ENCODE measurements at places on chromosomes 16 and 17.

DNA sequence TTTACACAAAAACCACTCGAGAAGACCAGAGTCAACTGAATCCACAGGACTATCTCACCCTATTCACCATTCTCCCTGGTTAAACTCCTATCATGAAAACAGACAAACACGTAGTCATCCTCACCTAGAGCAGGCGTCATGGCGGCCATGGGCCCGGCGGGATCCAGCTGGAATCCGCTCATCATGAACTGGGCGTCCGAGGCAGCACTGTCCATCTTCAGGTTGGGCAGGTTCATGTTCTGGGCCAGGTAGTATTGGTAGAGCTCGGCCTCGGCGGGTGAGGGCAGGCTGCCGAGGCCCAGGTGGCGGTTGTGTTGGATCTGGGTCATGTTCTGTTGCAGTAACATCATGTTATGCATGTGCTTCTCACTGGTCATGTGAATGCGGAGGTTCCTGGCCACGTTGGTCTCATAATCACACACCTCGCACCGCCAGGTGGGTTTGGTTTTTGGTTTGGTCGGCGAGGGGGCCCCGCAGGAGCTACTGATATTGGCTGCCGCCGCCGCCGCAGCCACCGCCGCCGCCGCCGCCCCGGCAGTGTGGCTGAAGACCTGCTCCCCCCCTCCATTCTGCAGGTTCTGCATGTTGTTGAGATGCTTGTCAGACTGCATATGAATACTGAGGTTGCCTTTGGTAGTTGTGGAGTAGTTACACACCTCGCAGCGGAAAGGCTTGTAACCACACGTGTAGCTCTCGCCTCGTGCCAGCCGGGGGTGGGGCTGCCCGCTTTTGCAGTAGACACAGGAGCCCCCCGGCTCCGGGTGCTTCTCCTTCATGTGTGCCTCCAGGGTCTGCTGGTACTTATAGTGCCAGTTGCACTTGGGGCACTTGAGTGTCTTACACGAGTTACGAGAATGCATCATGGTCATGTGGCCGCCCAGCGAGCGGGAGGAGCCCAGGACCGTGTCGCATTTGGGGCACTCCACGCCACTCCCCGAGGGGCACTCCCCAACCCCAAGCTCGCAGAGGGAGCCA is 90.3 kb downstream of the ZFHX3 start:
- DNase-seq, result no peak

GRCh38 chr17:16818340-16818739 is 128.3 kb downstream of the CCDC144A start:
- no peak for DNase-seq

DNA sequence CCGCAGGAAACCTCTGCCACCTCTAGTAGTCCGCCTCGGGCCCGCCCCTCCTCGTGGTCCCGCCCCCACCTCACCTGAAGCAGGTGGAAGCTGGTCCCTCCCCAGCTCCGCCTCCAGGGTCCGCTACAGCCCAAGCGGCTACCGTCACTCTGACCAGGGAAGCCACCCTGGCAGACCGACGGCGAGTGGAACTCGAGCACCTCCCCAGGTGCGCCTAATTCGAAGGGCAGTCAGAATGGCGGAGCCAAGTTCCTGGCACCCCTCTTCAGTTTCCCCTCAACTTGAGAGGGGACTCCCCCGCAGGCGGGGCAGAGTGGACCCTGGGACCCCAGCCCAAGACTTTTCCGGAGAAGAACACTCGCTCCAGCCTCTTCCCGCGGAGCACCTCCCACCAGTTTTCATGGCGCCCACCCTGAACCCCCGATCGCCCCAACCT is 507 bp downstream of the FHOD1 start:
- DNase-seq, result no peak

DNA sequence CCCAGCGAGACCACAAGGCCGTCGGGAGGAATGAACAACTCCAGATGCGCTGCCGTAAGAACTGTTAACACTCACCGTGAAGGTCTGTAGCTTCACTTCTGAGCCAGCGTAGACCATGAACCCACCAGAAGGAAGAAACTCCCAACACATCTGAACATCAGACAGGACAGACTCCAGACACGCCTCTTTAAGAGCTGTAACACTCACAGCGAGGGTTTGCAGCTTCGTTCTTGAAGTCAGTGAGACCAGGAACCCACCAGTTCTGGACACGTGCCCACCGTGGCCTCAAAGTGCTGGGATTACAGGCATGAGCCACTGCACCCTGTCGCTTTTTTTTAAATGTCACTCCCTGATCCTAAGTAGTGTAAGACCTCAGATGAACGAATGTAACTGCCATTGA is 17.3 kb downstream of the KPNA2 start:
- DNase-seq, result no peak

DNA sequence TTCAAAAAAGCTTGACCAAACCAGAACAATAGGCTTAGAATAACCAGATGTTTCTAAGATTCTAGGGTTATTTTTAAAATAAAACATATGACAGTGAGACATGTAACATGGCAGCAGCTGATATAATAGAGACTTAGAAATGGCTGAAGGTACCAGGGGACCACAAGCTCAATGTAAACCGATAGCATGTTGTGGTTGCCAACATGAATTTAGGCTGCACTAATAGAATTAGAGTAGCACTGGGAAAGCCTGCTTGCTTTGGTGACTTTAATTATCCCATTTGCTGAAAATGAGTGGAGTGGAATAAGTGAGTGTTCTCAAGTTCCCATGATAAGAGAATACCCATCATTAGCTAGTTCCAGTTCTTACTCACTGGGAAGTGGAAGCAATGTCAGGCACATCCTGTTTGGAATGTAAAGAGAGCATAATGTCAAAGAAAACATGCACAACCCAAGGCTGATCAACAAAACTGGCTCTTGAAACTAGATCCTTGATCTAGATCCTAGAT is 621.2 kb upstream of the CDH5 start:
- no peak for DNase-seq

- no peak for DNase-seq
Measured at GRCh38 chr17:81388612-81389367, 6.5 kb upstream of the BAHCC1 start.

- no peak for DNase-seq
Measured at GRCh38 chr17:35022536-35023063, 40.9 kb downstream of the RFFL start.

- DNase-seq, result no peak
Measured at GRCh38 chr16:4052096-4052495, 64.1 kb downstream of the ADCY9 start.

GRCh38 chr17:46822388-46822921 is 4.0 kb upstream of the WNT3 start:
- DNase-seq, result no peak

DNA sequence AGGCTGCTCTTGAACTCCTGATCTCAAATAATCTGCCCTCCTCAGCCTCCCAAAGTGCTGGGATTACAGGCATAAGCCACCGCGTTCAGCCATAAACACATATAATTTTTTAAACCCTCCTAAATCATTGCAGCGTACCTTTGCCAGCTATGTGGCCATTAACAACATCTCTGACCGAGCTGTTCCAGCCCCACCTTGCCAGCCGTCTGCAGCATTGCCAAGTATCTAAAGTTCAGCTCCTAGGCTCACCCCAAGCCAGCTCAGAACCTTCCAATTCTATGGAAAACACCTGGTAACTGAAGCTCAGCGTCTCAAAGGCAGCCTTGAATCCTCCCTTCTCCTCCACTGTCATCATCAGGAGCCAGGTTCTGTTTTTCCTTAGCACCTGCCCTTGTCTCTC is 5.1 kb upstream of the MEIOB start:
- DNase-seq, result no peak

DNA sequence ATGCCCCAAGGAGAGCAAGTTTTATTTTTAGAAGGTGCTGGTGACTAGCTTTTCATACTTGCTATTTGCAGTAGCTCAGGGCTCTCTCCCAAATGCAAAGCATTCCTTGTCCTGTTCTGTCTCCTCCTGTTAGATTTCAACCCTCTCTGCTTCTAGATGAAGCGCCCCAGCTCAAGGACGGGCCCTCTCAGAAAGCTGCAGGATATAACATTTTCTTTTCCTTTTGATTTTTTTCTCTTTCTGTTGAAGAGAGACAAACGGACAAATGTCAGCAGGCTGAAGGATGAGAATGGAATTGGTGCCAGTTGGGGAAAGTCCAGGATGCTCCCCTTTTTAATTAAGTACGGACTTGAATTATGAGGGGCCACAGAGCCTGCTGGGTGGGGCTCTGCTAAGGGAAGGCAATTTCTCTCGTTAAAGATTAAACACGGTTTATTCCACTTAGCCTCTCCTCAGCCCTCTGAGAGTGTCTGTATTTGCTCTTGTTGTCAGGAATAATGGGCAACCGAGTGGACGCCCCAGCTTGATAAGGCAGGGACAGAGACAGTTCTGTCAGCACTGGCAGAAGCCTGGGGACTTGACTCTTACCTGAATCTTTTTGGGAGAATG is 6.2 kb upstream of the ETV4 start:
- DNase-seq, result no peak

- DNase-seq, result no peak
Measured at GRCh38 chr17:6108382-6108781, 38.2 kb downstream of the WSCD1 start.

- DNase-seq, result no peak
Measured at GRCh38 chr17:62911114-62911513, 54.9 kb upstream of the TANC2 start.

DNA sequence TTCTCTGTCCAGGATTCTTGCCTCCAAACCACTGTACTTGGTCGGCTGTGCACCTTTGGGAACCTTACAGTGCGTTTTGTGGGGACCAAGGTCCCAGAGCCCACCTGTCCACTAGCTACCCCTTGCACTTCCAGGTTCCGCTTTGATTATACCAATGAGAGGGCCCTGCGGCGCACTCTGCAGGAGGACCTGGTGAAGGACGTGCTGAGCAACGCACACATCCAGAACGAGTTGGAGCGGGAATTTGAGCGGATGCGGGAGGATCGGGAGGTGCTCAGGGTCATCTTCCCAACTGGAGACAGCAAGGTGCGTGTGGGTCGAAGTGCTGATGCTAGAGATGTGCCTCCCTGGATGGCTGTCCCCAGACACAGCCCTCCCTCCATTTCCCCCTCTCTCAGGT is 18.8 kb downstream of the POLR2A start:
- no peak for DNase-seq

DNA sequence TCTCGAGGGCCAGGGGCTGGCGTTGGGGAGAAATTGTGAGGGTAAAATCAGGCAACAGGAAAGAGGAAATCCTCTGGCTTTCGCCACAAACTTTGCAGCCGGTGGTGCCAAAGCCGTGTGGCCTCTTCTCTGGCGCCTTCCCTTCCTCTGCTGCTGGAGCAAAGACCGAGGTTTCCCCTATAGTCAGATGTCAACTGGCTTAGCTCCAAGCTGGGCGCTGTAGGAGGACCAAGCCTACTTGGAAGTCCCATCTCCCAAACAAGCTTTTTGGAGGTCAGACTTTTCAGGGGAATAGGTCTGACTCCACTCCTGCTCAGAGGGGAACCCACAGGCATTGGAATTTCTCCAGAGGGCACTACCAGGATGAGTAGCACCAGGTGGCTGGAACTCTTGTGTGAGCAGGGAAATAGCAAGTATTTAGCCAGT is 5.0 kb downstream of the IGFBP4 start:
- DNase-seq, result no peak

- DNase-seq, result no peak
Measured at GRCh38 chr16:11181899-11182279, 74.1 kb downstream of the SOCS1 start.

DNA sequence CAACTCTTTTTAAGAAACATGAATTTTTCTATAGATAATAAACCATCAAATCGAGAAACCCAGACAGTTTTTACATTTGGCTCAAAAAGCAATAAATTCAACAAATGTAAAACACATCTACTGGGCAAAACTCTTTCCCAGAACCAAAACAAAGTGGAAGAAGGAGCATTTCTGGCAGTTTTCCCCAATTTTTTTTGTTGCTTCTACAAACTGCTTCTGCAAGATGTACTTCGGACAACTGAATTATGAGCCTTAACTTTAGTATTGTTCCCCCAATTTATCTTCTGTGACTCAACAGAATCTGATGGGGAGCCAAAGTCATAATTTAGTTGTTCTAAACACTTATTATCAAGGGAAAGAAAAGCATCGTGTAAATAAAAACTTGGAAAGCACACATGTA is 1047.2 kb downstream of the CDH11 start:
- DNase-seq, result no peak

- DNase-seq, result no peak
Measured at GRCh38 chr16:74448990-74449389, 27.7 kb upstream of the CLEC18B start.

- no peak for DNase-seq
Measured at GRCh38 chr17:41579484-41580243, 7.0 kb downstream of the KRT14 start.

- DNase-seq, result no peak
Measured at GRCh38 chr17:37745801-37746426, 1.1 kb upstream of the HNF1B start.

GRCh38 chr17:10050597-10051101 is 145.6 kb upstream of the RCVRN start:
- DNase-seq, result no peak

DNA sequence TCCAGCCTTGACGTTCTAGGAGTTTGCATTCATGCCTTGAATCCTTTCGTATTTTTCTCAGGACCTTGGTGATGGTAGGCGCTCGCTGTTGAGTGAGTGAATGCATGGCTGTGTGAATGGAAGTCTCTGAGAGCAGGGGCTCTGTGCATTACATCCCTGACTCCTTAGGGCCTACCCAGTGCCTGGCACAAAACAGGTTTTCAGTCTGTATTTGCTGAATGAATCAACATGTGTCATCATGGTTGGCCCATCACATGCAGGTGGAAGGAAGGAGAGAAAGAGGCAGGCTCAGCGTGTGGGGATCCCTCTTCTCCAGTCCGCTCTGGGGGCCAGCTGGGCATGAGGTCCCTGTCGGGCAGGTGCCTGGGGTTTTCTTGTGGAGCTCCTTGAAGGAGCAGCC is 8.7 kb downstream of the RAP1GAP2 start:
- DNase-seq, result no peak

- DNase-seq, result no peak
Measured at GRCh38 chr17:44842748-44843147, 4.9 kb upstream of the HIGD1B start.

GRCh38 chr17:80177986-80178595 is 8.3 kb downstream of the CARD14 start:
- no peak for DNase-seq

GRCh38 chr17:57674894-57675293 is 70.2 kb downstream of the CCDC182 start:
- no peak for DNase-seq

- DNase-seq, result no peak
Measured at GRCh38 chr16:51697454-51697853, 546.4 kb upstream of the SALL1 start.
